Cerebellar nuclear complex (tissue), 1 donor: ENCODE measurements at places on chromosomes 7 and 10.

- DNase-seq: no peak
Measured at GRCh38 chr10:12103802-12104201, 25.7 kb upstream of the SEC61A2 start.

DNA sequence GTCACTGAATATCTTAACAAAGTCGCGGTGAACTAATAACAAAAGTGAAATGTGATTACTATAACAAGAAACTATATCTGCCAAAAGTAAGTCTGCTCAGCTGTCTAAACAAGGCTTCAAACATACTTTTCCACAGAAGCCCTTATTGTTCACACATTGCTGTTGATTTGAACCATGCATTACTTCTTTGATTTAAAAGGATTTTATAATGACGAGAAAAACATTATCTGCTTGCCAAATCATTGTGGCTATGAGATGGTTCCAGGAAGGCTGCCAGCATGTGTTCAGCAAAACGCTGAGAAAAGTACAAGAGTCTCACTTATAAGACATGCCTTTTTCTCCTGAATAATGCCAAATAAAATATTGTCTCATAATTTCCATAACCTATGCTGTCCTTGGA, 24.4 kb downstream of the RNF133 start:
- no peak for DNase-seq

GRCh38 chr7:47890125-47890524, 58.1 kb downstream of the PKD1L1 start:
- DNase-seq: no peak

DNA sequence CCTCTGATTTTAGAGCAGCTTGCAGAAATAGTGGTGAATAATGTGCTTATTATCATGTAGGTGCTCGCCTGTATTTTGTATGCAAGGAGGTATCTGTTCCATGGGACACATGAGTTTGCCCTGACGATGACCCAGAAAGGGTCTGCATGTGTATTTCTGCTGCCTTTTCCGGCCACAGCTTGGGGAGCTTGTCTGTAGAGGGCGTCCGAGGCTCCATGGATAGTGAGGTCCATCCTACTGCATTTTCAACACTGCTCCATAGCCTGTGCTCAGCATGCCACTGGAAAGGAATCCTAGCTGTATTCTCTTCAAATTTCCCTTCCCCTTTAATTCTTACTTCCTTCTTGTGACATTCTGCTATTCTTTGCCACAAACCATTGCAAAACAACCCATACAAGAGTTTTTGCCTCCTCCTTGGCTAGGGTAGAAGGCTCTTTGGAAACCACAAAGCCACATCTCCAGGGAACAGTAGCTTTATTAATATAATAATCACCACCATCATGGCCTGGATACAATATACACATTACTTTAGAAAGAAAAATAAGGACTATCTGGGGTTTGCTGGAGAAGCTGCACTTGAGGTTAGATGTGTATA, 127.7 kb downstream of the DYNC1I1 start:
- no peak for DNase-seq

GRCh38 chr10:69803809-69804208, 2.1 kb downstream of the COL13A1 start:
- DNase-seq: peak; percentile 29

DNA sequence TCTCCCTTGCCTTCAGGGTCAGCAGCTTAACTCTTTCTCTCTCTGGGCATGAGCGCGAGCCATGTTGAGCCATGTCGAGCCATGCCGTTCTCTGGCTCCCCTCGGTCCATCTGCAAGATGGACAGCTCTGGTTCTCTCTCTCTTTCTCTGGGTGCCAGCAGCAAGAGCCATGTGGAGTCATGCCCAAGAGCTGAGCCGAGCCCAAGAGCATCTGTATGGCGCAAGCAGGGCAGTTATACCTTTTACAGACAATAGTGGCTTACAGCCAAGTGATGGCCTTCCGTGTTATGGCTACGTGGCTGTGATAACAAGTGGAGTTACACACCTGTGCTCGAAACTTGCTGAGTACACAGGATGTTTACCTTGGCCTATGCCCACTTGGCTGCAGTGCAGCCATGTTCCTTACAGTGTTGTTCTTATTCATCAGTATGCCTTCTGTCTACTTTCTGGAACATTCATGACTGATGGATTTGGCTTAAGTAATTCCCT, 327.7 kb downstream of the GLRX3 start:
- no peak for DNase-seq

- no peak for DNase-seq
Measured at GRCh38 chr10:14588084-14588937, 186.4 kb downstream of the FAM107B start.

DNA sequence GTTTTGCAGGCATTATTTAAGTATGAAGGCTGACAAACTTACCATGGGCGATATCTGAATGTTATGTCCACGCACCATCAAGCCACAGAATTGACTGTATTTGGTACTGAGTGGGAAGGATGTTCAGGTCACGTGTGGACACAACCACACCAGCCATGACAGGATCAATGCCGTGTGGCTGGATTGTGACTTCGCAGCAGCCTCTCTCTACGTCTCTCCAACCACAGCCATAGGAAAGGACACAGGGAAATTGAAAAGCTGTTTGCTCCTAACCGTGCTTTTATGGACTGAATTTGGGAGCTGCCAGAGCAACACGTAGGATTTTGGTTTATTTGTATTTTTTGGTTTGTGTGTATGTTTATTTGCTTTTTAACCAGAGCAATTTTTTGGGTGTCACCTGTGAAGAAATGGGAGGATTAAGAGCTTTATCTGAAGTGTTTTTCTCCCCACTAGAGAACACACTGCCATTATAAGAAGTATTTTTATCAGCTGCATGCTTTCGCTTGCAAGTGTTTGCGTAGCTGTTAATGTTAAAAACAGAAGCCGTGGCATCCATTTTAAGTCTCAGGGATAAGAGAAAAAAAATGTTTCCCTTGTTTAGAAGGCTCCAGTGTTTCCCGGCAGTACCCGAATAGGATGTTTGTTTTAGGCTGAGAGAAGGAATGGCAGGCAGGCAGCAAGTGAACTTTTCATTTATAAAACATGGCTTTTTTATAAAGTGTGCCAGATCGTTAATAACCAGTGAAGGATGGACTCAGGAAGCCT, 401.1 kb upstream of the NFE2L3 start:
- no peak for DNase-seq

DNA sequence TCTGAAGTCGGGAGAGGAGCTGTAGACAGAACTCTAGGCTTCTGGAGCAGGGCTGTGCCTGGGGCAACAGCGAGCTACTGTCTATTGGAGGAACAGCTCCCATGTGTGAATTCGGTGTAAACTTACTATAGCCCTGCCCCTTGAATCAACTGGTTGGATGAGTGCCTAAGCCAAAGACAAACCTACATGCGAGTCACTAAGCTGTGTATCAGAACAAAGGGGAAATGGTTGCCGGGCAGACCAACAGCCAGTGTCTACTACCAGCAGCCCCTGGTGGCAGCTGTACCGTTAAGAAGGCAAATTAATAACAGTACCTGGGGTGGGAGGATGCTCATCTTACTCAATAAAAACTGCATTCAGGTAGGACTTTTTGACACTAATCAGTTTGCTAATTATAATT, 343.6 kb downstream of the ACTR3B start:
- no peak for DNase-seq

- DNase-seq: no peak
Measured at GRCh38 chr10:44006771-44007170, 358.1 kb upstream of the ZNF32 start.

GRCh38 chr7:88116235-88116795, 103.5 kb downstream of the SRI start:
- DNase-seq: no peak

DNA sequence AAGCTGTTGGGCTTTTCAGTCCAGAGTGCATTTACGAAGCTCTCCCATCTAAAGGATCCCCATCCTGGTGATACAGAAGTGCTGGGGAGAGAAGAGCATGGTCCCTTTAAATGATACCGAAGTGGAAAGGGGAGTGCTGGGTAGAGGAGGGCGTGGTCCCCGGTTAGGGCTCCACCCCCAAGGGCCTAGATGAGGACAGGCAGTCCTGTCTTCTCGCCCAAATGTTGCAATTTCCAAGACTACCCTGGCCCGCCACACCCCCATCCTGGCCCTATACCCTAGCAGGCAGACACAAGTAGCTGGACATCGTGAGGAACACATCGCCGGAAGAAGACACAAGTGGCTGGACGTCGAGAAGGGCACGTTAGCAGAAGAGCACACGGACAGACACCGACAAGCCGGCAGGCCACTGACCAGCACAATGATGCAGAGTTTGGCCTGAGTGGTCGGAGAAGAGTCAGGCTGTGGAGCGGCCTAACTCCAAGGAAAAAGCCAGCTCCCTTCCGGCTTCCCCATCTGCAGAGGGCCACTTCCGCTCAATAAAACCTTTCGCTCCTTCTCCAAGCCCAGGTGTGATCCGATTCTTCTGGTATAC, 439.5 kb upstream of the NRP1 start:
- DNase-seq: no peak

- no peak for DNase-seq
Measured at GRCh38 chr7:39299695-39300094, 266.5 kb upstream of the YAE1 start.

- no peak for DNase-seq
Measured at GRCh38 chr7:26891400-26892350, 27.3 kb upstream of the SKAP2 start.

GRCh38 chr7:45574416-45574668, 174 bp downstream of the ADCY1 start:
- DNase-seq: no peak

GRCh38 chr10:59878289-59878688, 28.1 kb downstream of the CCDC6 start:
- DNase-seq: no peak

GRCh38 chr10:130111852-130112180, 1.2 kb upstream of the C10orf143 start:
- no peak for DNase-seq

DNA sequence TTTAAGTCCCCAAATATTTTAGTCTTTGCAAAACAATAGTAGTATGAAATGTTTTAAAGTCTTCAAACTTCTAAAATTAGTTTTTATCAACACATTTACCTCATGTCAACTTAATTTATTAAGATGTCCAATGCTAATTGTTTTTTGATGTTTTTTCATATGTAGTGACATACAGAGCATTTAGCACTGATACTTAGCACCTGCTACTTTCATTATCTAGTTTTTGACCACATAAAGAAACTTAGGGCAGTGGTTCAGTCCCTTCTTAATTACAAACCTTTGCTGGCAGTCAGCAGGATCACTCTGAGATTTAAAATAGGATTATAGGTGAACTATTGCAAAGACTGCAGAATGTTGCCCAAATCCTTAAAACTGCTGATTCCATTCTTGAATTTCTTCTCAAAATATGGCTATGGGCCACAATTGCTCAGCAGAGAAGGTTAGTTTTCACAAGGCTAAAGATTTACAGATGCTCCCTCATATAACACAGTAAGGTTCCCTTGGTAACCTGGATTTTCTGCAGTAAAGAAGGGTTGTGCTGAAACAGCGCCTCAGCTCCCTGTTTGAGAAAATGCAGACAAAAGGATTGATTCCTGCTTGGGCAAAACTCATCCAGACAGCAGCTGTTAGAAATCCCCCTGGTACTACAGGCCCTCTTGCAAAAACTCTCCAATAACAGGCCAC, 3.4 kb downstream of the GPR85 start:
- DNase-seq: no peak

DNA sequence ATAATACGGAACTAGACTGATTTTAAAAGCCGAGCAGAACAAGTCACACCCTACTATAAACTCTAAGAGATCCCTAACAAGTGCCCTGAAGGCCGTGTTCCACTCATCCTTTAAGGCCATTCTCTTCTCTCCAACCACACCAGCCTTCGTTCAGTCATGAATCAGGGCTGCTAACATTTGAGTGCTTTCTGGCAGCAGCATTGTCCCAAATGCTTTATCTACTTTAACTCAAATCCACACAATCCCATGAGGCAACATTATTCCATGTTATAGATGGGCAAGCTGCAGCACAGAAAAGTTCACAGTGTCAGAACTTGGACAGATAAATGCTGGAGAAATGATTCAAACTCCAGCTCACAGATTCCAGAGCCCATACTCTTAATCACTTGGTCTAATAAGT, 73.5 kb downstream of the MALSU1 start:
- no peak for DNase-seq

- DNase-seq: no peak
Measured at GRCh38 chr7:133003052-133003910, 78.6 kb downstream of the CHCHD3 start.

GRCh38 chr10:11795101-11795920, 27.8 kb upstream of the PROSER2 start:
- DNase-seq: no peak

- DNase-seq: no peak
Measured at GRCh38 chr10:95976362-95977229, 66.8 kb upstream of the CCNJ start.

DNA sequence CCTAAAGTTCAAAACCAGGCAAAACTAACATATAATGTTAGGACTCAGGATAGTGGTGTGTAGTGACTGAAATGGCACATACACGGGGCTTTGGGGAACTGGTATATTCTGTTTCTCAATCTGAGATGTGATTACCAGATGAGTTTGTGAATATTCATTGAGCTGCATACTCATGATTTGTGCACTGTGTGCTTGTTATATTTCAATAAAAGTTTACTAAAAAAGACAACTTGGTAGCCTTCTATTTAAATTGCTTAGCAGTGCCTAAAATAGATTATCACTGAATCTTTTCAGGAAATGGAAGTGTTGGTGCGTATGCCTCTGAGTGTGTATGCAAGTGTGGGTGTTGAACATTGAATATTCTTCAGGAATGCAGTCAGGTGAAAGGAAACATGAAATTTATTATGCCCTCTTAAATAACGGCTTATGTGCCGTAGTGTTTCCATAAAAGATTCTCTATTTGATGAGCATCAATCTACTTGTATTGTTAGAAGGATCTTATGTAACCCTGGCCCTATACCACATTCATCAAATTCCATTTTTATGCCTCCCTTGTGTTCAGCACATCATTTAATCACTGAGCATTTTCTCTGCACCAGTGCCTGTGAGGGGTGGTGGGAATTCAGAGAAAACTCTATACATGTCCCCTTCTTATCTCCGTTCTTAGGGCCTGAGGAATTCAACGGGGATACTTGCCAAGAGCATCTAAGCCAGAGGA, 82.6 kb upstream of the AUTS2 start:
- DNase-seq: no peak

DNA sequence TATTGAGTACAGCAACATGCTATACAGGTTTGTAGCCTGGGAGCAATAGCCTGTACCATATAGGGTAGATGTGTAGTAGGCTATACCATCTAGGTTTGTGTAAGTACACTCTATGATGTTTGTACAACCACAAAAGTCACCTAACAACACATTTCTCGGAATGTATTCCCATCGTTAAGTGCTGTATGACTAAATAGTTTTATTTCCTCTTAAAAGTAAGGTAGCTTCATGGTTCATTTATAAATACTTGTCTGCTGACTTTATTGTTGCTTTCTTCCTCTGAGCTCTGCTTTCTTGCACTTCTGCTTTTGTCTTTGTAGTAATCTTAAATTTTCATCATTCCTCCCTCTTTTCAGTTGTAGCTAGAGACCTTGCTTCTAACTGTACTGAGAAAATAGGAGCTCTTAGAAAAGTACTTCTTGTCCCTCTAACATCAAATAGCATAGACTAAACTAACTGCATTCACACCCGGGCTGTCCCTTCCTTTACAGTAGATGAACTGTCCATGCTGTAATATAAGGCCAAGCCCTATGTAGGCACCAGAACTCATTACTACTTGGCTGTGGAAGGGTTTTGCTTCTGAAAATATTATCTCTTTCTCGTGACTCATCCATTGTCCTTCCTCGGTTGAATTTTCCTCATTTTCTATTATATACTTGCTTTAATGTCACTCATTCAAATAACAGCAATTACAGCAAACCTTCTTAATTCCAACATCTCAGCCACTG, 55.4 kb upstream of the FAM3C start:
- DNase-seq: no peak

GRCh38 chr10:76543655-76544054, 1094.0 kb downstream of the KCNMA1 start:
- no peak for DNase-seq

GRCh38 chr10:107477266-107477665, 312.8 kb upstream of the SORCS1 start:
- DNase-seq: no peak
